ENCODE measurements at places on chromosomes 16 and 17.

GRCh38 chr17:37789771-37790541, 45.1 kb upstream of the HNF1B start:
- no peak for DNase-seq

DNA sequence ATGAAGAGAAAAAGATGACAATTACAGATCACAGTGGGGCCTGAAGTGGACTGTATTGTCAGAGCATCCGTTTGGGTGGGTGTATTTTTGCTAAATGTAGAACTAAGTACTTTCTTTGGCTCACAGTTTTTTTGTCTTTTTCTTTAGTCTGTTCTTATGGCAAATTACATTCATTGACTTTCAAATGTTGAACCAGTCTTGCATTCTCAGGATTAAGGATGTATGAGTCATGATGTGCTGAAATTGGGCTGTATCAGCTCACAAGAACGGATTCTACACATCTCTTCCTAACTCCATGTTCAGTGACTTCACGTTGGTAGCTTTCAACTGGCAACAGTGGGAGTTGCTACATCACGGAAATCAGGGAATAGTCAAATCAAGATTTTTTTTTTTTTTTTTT, 66.5 kb downstream of the TEX2 start:
- no peak for DNase-seq

DNA sequence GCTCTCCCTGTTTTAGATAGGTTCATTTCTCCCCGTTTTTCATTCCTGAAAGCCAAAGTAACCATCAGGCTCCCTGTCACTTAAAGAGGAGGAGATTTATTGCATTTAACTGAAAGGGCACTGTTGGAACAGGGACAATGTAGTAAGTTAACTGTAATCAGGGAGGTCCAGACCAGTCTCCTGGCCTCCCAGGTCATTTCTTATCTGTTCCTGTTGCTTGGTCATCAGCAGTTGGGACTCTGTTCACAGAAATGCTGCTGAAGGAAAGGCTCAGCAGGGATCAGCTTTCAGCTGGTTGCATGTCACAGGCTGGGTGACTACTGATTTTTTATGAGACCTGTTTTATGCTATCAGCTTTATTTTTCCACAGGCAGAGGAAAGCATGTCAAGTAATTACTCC, 622.6 kb upstream of the GOT2 start:
- DNase-seq: no peak

- no peak for DNase-seq
Observed at GRCh38 chr17:41733348-41734138, 900 bp downstream of the HAP1 start.

DNA sequence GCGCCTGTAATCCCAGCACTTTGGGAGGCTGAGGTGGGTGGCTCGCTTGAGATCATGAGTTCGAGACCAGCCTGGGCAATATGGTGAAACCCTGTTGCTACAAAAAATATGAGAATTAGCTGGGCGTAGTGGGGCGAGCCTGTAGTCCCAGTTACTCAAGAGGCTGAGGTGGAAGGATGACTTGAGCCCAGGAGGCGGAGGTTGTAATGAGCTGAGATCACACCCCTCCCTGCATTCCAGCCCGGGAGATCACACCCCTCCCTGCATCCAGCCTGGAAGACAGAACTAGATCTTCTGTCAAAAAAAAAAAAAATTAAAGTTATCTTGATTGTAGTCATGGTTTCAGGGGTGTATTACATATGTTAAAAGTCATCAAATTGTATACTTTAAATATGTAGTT, 26.8 kb upstream of the GLG1 start:
- DNase-seq: no peak
